Pancreas (tissue), 10 donors: ENCODE measurements at places on chromosomes 13 and 19.

- DNase-seq: peak; percentile 60
Observed at GRCh38 chr19:13796301-13797057, 1.2 kb downstream of the ZSWIM4 start.

DNA sequence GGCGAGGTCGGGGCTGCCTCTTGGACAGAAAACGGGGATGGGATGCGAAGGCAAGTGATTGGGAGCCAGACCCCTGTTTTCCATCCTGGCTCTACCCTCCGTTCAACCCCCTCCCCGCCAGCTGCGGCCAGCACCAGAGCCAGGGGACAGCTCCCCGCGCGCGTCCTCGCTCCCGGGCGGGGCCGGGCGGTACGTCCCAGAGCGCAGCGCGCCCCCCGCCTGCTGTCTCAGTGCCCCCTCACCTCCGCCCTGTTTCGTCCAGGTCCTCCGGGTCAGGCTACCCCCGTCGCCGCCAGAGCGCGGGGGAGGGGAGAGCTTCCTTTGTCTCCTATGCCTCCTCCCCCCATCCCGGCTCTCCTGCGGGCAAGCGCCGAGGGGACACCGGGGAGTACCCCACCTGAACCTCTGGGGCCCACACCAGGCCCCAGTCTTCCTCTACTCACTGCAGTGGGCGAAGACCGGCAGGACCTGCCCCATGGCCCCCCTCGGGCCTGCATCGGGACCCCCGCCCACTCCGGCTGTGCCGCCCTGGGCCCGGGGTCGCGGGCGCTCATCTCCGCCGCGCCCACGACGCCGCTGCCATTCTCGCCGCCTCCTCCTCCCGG lies 396 bp downstream of the RTN2 start:
- peak; percentile 84 for DNase-seq

GRCh38 chr13:95426631-95427030 lies 125.4 kb upstream of the ABCC4 start:
- DNase-seq: no peak

DNA sequence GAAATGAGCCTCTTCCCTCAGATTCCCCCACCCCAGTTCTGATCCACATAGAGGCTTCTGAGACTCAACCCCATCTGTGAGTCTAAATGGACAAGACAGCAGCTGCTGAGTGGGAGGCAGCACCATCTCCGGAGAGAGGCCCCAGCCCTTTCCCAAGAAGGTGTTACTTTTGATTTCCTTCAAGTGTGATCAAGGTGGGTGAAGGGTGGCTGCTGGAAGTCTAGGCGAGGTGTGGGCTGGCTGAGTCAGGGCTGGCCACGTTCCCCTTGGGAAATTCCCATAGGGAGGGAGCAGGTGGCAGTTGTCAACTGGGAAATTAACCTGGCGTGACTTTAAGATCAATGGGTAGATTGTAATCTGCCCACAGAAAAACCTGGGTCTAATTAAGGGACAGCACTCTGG lies 148.0 kb downstream of the FOXO1 start:
- DNase-seq: peak; percentile 62

DNA sequence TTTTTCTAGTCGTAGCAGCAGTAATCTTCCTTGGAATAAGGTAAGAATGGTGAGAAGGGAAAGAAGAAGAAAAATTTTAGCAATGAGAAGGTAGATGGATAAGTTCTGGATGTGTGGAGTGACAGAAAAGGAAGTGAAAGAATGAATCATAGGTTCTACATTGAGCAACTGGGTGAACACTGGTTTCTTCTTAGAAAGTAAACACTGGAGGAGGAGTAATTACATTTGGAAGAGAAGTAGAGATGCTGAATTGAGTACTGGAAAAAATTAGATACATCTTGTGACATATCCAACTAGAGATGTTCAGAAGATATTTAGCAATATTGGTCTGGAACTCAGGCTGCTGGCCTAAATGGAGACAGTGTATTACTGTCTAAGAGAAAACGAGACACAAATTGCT lies 148.5 kb downstream of the GPC5 start:
- no peak for DNase-seq

DNA sequence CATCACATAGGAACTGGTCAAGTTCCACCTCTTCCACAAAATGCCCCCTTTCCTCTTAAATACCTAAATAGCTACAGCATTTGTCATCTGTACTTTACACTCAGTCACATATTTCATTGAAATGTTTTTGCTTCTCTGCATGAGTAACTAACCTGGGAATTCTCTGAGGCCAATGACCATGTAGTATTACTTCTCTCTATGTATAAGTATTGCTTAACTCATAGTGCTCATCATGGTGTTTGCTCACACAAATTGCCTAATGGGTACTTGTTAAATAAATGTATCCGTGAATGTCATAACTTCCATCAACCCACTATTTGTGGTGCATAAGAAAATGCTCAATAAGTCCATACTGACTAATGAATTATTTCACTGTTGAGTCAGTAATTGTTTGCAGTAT lies 115.5 kb downstream of the FGF14 start:
- DNase-seq: no peak

- no peak for DNase-seq
Observed at GRCh38 chr13:50636007-50636704, 207.3 kb downstream of the DLEU7 start.

DNA sequence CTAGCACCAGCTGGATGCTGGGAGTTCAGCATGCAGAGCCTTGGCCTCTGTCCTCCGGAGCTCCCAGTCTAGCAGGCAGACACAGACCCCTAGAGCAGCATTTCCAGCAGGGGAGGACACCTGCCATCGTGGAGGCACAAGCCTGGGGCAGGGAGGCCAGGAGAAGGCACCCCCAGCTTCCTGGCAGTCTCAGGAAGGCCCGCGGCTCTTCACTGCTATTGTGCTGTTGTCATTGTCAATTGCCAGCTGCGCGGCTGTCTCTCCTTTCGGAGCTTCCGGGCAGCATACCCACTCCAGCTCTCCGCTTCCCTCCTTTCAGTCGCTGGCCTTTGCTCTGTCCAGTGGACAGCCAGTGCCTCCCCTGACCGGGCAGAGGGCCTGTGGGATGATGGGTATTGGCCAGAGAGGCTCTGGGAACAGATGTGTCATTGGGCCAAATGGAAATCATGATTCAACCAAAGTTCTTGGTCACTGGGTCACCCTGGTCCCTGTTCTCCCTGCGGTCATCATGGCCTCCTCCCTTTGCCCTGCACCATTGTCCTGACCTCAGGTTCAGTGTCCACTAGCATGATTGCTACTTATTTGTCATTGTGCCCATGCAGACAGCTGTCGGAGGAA lies 93.0 kb downstream of the SLC7A1 start:
- DNase-seq: no peak

- no peak for DNase-seq
Observed at GRCh38 chr19:38412961-38413360, 10.1 kb downstream of the FAM98C start.

DNA sequence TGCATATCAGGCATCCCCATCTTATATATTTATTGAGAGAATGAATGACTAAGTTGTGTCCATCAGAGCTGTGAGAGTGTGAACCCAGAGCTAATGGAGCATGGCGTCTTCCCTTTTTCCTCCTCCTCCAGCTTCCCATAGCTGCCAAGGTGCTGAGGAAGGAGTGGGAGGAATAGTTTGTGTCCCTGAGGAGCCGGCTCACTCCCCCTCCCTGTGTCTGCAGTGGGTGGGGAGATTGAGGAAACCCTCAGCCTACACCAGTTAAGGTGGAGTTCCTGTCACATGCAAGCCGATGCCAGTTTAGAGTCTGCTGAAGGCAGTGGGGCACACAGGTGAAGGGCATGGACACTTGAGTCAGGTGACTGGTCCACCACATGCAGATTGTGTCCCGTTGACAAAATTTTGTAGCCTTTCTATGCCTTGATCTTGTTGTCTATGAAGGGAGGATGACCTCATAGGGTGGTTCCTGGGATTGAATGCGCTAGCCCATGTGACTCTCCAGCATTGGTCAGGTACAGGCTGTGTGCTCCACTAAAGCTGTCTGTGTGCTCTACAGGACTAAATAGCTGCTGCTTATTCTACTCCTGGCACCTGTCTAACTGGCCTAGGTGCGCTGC lies 47.6 kb upstream of the GPI start:
- no peak for DNase-seq
